ENCODE measurements at places on chromosomes 2 and 18.
A peak's percentile ranks its signal among the peaks of the same experiment; 100 is the strongest.

DNA sequence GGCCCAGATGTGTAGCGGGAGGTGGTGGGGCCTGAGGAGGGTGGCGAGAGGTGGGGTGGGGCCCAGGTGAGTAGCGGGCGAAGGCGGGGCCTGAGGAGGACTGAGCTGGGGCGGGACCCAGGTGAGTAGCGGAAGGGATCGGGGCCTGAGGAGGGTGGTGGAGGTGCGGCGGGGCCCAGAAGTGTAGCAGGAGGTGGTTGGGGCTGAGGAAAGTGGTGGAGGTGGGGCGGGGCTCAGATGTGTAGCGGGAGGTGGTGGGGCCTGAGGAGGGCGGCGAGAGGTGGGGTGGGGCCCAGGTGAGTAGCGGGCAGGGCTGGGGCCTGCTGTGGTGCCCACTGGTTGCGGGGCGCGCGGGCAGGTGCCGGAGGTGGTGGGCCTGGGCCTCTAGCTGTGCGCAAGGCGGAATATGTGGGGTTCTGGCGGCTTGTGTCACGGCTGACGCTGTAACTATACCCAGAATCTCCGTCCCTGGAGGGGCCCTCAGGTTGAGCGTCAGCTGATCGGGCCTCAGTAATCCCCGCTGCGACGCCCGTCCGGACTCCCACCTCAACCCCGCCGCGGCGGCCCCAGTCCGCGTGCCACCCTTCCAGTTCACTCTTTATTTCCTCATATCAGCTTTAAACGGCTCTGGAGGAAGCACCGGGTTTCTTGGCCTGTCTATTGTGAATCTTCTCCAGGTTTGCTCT is 866 bp upstream of the SF3B6 start:
- DNase-seq = peak; percentile 63

DNA sequence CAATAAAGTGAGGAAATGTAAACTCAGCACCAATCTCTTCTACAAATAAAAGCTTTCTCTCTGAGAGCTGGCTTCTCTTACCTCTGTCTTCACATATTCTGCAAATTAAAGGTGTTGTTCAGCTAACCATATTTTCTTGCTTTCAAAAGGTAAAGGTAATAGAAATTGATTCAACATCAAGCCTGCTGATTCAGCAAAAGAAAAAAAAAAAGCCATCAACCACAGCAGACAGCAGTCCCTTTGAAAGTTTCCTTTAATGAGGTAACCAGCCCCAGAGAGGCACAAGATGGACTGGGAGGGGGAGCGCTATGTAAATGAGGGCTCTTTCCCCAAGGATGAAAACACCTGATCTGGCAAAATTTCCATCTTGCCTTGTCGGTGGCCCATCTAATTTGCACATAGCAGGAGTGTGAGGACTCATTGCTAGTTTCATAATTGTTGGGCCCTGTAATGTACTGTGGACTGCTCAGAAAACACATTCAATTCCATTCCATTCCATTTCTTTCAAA is 154.9 kb upstream of the SOX11 start:
- no peak for DNase-seq

DNA sequence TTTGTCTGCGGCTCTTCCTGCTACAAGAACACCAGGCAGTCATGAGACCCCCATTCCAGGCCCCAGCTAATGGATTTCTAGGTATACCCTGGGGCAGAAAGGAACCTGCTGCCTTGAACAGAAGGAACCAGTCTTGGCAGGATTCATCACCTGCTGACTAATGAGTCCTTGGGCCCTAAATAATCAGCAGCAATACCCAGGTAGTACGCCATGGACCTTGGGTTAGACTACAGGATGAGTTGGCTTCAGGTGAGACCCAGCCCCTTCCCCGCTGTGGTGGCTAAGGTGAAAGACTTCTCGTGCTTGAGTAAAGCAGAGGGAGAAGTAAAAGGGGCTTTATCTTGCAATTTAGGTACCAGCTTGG is 105.0 kb downstream of the SPIRE1 start:
- no peak for DNase-seq

GRCh38 chr2:241052677-241053360 is 49.3 kb downstream of the MTERF4 start:
- no peak for DNase-seq

DNA sequence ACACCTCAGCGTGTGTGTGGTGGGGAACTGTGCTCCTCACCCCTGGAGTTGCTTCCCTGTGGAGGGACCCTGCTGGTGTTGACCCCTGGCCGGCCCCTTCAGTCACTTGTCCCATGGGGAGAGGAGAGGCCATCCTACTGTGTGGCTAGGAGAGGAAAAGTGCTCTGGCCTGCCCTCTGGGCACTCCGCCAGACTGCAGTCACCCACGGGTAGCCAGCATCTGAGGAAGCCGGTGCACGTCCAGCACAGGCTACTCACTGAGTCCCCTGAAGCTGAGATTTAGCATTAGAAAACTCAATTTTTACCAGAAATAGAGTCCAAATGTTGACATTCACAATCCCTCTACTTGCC is 211.5 kb upstream of the RAB6C start:
- no peak for DNase-seq

GRCh38 chr2:190571686-190572085 is 37.2 kb upstream of the NEMP2 start:
- no peak for DNase-seq

- no peak for DNase-seq
Measured at GRCh38 chr18:78160961-78161656, 818.5 kb upstream of the SALL3 start.

DNA sequence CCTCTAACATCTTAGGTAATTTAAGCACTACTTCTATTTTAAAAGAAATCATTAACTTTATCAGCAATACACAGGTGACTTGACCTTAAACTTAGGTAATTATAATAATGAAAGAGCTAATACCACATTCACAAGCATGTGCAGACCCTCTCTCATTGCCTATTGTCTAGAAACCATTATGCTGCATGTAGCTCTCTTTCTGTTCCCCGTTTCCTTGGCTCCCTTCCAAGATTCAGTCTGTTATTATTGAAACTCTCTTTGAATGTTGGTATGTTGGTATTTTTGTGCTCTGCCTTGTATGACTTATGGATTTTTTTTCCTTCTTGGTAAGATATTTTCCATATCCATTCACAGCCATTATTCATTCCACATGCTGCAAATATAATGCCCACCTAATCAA is 201.2 kb downstream of the CDCA7 start:
- no peak for DNase-seq

DNA sequence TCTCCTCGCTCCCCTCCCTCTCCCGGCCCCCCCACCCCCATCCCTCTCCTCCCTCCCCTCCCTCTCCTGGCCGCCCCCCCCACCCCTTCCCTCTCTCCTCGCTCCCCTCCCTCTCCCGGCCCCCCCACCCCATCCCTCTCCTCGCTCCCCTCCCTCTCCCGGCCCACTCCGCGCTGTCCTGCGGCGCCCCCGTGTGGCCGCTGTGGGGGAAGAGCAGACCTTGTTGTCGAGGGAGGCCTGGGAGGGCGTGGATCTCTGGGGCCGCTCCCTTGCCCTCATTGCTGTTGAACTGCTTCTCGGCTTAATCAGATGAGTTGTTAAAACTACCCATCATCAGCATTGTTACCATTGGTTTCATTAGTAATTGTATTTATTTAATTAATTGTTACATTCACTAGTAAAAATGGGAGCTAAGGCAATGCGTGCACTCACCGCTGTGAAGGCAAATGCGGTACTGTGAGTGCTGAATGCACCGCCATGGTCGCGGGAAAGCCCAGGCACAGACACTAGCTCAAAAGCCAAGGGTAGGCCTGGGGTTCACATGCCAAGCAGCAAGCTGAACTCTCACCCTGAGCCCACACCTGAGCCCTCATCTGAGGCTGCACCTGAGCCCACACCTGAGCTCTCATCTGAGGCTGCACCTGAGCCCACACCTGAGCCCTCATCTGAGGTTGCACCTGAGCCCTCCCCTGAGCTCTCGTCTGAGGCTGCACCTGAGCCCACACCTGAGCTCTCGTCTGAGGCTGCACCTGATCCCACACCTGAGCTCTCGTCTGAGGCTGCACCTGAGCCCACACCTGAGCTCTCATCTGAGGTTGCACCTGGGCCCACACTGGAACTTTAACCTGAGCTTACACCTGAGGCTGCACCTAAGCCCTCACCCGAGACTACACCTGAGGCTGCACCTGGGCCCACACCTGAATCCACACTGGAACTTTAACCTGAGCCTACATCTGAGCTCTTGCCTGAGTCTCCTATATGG is 8.8 kb downstream of the RTP5 start:
- DNase-seq = peak; percentile 99

- DNase-seq = peak; percentile 11
Measured at GRCh38 chr2:36781907-36782720, 85.6 kb downstream of the VIT start.

- peak; percentile 45 for DNase-seq
Measured at GRCh38 chr2:15302154-15302553, 259.0 kb downstream of the NBAS start.

DNA sequence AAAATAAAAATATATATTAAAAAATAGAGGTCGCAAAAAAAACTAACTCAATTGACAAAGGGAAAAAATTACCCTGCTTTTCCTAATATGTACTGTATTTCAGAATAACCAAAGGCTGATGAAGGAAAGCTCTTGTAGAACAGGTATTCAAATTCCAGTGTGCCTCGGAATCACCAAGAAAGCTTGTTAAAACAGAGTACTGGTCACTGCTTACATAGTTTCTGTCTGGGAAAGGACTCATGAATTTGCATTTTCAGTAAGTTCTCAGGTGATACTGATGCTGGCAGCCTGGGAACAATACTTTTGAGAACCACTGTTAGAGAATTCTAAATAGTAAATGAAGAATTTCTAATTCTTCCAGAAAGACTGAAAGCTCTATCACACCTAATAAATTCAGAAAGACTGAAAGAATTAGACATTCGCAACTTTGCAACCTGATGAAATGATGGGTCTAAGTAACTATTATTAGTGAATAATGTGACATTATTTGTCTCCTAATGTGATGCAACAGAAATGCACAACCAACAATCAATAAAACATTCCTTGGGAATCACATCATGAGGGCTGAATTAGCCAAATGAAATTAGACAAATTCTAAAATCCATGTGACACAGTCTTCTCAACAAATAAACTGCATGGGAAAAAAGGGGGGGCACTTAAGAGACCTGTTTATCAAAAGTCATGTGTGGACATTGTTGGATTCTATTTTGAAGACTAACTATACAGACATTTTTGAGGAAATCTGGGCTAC is 21.9 kb downstream of the RPRD1A start:
- DNase-seq = no peak

DNA sequence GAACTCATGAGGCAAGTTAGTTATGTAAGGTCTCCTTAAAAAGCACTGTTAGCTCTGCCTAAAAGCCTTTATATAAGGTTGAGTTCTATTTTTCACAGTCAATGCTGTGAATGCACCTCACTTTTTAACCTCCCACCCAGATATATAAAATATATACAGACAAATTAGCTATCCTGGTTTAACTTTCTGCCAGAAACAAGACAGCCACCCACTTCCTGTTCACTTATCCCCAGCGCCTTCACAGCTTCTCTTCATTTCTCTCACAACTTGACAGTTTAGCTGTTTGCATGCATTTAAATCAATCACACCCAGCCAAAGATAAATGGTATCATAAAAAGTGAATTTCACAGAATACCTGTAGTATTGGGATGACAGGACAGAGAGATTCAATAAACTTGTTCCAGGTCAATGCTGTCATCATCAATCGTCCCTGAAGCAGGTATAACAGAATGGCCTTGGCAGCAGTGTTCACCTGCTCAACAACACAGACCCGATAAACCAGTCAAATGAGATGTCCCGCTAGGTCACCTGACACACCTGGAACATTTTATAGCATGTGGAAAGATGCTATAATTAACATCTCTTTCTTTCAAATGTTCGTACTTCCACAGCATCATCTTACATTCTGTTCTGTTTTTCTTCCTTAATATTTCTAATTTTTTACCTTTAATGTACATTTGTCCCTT is 55.7 kb downstream of the RTTN start:
- no peak for DNase-seq

- no peak for DNase-seq
Measured at GRCh38 chr2:18957909-18958308, 368.5 kb upstream of the NT5C1B start.

- peak; percentile 68 for DNase-seq
Measured at GRCh38 chr2:162243294-162243693, at the start of gene FAP. Gene FAP, minus strand, starts transcription at chr2:162243445. Its CDS starts 118 bp downstream, at chr2:162243327.

- DNase-seq = no peak
Measured at GRCh38 chr2:236557306-236558030, 12.2 kb upstream of the ACKR3 start.

DNA sequence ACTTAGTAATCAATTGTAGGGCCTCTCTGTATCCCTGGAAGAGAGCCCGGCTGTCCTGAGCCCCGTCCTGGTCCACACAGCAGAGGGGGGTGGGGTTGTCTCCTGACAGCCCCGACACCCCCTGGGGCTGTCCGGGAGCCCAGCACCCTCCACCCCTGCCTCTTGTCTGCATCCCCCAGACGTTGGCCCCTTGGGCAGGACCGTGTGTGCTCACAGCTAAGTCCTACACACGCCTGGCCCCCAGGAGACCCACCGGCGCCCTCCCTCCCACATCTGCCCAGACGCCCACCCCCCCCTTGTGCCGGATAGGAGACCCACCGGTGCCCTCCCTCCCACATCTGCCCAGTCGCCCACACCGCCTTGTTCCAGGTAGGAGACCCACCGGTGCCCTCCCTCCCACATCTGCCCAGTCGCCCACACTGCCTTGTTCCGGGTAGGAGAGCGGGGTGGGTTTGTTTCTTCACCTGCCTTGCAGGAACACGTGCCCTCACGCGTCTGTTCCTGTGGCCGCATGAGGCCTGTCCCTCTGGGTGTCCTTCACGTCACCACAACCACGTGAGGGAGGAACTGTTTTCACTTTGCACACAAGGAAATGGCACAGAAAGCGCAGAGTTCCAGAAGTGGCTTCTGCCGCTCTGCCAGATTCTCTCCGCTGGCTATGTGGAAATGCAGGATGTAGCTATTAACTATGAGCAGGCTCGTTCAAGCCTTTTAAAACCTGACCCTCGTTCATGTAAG is 61.1 kb upstream of the NFATC1 start:
- no peak for DNase-seq

DNA sequence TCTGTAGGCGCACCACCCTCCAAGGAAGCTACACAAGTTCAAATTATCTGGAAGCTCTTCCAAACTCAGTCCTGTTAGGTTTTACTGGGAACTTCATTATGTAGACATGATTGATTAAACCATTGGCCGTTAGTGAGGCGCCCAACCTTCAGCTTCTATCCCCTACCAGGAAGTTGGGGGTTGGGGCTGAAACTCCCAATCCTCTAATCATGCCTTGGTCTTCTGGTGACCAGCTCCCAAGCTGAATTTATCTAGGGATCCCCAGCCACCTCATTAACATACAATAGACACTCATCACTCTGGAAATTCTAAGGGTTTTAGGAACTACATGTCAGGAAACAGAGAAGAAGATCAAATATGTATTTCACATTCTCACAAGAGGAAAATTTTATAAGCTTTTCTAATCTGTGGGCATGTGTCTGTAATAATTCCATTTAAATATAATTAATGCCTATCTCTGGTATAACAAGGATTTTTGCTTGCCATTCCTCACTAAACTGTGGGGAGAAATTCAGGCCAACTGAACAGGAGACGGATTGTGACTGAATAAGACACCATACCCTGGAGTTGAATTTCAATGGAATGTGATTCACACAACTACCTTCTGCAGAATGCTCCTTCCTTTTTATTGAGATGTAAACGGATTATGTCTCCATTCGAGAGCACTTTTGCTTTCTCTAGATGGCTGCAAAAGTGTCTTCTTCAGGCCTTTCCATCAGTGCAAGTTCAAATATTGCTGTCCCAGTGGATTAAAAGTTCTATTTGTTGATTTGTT is 328.6 kb downstream of the LRRTM1 start:
- no peak for DNase-seq

All from osteoblast (primary cell).